ENCODE measurements at places on chromosomes 13 and 19.

DNA sequence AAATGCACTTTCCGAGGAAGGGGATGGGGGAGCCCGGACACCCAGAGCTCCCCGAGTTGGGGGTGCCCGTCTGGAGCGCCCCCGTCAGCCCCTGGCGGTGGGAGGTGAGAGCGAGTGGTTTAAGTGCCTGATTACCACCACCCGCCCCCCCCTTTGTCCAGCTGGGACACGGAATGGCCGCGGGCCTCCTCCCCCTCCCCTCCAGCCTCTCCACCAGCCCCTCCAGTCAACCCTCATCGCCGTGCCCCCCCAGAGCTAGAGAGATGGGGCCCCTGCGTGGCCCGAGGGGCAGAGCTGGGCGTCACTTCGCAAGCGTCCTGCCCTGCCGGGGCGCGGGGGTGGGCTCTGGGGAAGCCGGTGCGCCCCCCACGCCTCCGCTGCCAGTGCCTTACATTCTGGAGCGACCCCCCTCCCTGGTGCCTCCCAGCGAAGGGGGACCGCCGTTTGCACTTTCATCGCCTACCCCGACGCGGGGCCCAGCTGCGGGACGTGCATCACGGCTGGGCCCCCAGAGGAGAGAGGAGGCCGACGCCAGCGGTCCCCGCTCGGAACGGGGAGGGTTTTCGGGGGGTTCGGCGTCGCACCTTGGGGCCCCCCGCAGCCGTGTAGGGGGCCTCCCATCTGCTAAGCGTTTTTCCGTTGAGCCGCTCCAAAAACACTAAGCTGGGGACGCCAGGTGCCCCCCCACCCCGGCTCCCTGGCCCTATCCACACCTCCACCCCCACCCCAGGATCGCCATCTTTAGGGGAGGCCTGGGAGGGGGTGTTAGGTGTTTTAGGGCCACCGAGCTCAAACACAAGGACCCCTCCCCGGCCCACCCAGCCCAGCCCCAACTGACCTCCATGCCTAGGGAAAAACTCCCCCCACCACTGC, 16.4 kb downstream of the SMIM24 start:
- DNase-seq = no peak

DNA sequence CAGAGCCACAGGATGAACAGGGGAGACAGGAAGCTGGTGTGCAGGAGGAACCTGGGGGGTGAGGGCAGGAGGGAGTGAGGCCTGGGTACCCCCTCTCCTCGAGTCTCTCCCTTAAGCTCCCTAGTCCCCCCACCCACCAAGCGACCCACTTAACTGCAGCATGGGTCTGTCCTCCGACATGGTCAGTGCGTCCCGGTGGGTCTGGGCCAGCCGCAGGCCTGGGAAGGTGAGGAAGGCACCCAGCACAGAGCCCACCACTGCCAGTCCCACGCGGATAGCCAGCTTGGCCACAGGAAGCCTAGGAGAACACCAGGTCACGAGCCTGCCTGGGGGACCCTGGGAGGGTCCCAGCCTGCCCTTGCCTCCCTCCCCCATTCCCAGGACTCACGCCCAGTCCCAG, 16.9 kb downstream of the TMEM161A start:
- DNase-seq = no peak

GRCh38 chr13:31898378-31899071, 133.0 kb upstream of the FRY start:
- no peak for DNase-seq

GRCh38 chr13:35920816-35921215, 210.4 kb downstream of the DCLK1 start:
- no peak for DNase-seq

DNA sequence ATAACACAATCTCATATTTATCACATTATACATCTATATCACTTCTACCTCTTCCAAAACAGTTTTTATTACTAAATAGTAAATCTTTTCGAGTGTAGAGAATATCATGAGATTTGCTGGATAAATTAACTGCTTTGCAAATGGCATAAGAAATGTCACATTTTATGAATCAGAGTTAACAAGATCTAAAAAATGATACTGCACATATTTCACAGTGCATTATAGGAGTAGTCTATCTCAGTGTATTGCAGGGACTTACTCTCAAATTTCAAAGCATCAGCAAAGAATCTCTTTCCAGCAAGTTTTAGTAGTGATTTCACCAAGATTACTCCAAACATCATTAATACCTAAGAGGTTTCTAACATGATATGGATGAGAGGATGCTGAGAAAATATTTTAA, 687.1 kb upstream of the SLITRK1 start:
- DNase-seq = no peak

DNA sequence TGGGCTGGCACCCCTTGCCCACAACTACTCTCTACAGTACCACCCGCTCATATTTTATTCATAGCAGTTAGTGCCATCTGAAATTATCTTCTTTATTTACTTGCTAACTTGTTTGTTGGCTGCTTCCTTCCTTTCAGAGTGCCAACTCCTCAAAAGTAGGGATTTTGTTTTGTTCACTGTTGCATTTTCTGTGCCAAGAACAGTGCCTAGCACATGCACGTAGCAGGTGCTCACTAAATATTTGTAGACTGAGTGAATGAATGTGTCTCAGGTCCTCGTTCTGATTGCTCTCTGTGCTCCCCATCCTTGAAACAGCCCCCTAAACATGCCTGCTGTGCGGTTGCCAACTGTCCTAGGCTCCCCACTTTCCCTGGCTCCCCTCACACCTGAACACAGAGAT, 1.5 kb downstream of the GIPC1 start:
- DNase-seq = no peak

- peak; percentile 29 for DNase-seq
Observed at GRCh38 chr19:3471954-3472655, 8.2 kb downstream of the SMIM24 start.

DNA sequence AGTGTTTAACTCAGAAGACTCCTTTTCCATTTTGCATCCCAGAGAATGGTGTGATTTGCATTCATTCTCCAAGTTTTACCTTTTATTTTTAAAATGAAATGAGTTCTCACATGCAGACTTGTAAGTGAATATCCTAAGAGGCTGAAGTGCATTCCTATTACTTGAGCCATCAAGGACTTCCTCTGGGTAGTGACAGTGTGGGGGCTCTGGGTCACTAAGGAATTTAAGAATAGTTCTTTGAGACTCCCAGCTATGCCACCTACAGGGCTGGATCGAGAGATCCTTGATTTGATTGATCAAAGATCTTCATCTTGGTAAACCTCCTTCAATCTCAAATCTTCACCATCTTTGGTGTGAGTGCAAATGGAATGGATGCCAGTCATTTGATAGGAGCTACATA, 36.3 kb upstream of the SLC10A2 start:
- no peak for DNase-seq

DNA sequence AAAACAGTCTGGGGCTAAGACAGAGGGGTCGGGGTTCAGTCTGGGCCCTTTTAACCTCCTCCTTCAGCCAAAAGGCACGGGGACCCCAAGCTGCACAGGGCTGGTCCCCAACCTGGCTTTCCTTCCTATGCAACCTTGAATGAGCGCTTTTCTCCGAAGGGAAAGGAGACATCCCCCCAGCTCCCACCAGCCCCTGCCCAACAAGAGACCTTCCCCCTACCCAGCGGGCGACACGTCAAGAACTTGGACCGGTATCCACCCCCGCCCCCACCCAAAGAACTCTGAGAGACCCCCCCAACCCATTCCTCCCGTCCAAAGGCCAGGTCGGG, 35.0 kb upstream of the NANOS3 start:
- DNase-seq = peak; percentile 29

GRCh38 chr13:20116213-20116612, 44.6 kb downstream of the GJA3 start:
- DNase-seq = no peak

GRCh38 chr13:26459276-26460131, 98.0 kb upstream of the WASF3 start:
- no peak for DNase-seq

DNA sequence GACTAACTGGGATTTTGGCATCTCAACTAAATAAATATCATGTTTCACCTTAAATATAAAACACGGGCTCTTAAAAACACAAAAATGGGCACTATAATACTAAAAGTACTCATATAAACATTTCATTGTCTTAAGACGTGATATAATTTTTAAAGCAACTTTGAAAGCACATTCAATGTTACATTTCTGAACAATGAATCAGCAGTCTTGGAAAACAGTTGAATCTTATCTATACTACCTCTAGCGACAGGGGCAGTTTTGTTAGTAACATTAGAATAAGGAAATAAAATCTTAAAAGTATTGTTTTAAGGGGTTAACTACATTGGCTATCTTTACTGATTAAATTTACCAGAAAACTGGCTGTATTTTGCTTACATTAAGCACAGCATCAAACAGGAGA, 156.9 kb downstream of the UGGT2 start:
- no peak for DNase-seq

- DNase-seq = no peak
Observed at GRCh38 chr19:45347570-45348366, 7.2 kb downstream of the KLC3 start.

GRCh38 chr13:97134364-97135095, 87.6 kb upstream of the MBNL2 start:
- no peak for DNase-seq

DNA sequence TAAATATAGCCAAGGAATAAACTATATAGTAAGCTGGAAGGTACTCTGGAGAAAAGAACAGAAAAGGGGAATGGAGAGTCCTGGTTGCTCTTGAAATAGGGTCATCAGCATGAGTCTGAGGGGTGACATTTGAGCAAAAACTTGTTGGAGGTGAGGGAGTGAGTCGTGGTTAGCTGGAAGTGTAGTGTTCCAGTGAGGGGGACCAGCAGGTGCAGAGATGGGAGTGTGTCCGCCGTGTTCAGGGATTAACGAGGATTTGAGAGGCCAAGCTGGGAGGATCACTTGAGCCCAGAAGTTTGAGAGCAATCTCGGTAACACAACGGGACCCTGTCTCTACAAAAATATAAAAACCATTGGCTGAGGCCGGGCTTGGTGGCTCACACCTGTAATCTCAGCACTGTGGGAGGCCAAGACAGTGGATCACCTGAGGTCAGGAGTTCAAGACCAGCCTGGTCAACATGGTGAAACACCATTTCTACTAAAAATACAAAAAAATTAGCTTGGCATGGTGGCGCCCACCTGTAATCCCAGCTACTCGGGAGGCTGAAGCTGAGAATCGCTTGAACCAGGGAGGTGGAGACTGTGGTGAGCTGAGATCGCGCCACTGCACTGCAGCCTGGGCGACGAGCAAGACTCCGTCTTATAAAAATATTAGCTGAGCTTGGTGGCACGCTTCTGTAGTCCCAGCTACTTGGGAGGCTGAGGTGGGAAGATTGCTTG, 1.1 kb downstream of the SUPT5H start:
- DNase-seq = no peak

- DNase-seq = no peak
Observed at GRCh38 chr19:46350029-46350757, 3.3 kb downstream of the PPP5C start.

- DNase-seq = no peak
Observed at GRCh38 chr13:57787058-57787791, 155.7 kb downstream of the PCDH17 start.

DNA sequence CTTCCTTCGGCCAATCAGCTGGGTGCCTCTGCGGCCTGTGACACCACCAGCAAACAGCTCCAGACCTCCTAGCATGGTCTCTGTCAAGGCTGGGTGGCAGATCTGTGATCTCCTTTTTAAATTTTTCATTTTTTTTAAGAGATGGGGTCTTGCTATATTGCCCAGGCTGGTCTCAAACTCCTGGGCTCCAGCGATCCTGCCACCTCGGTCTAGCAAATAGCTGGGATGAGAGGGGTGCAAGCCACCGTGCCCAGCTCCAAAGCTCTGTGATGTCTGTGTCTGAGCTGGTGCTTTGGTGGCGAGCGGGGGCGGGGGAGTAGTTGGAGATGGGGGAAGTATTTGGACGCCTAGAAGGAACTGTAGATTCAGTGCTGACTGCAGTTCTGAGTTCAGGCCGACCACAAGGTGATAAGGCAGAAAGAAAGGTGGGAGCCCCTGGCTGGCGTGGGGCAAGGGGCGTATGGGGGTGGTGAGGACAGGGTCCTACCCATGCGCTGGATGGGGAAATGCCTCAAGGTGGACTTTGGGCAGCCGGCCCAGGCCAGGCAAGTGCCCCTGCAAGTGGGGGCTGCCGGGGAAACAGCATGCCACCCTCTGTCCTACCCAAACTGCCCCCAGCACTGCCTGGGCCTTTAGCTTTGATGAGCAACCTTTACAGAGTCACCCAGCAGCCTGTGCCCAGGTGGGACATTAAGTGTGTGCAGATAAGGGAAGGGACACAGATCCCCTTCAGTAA, 5.5 kb downstream of the DPP9 start:
- no peak for DNase-seq

GRCh38 chr19:1992759-1993260, 22.7 kb downstream of the BTBD2 start:
- no peak for DNase-seq

- no peak for DNase-seq
Observed at GRCh38 chr19:4009990-4010807, 2.7 kb downstream of the PIAS4 start.

- no peak for DNase-seq
Observed at GRCh38 chr19:3451451-3451866, 28.9 kb downstream of the SMIM24 start.

DNA sequence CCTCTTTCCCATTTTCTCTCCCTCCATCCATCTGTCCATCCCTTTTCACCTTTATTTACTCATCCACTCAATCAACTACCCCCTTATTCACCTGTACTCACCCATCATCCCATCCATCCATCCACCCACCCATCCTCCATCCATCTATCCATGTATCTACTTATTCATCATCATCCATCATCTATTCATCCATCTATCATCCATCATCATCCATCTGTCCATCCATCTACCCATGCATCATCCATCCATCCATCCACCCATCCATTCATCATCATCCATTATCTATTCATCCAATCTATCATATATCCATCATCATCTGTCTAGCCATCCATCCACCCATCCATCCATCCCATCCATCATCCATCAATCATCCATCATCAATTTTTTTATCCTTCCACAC, 48.3 kb upstream of the ZNF536 start:
- no peak for DNase-seq

GRCh38 chr13:44629465-44630183, 53.5 kb upstream of the TSC22D1 start:
- no peak for DNase-seq

GRCh38 chr19:57063070-57063469, 56.7 kb upstream of the USP29 start:
- no peak for DNase-seq

DNA sequence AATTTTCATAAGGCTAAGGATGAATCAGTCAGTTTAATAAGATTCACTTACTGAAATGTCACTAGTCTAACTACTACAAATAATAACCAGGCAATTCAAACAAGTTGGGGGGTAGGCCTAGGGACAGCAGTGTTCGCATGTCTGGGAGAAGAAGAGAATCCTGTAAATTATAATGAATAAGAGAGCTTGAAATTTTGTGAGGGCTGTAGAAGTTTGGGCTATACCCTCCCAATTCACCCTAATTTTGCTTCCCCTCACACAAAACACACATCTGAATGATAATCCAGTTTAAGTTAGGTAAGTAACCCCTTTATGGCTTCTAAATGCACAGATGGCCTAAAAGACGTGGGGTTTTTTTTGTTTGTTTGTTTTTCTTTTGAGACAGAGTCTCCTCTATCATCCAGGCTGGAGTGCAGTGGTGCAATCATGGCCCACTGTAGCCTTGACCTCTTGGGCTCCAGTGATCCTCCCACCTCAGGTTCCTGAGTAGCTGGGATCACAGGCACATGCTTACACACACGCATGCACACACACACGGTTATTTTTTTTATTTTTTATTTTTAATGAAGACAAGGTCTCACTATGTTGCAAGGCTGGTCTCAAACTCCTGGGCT, 69.9 kb downstream of the TBC1D4 start:
- DNase-seq = no peak
